ENCODE measurements at places on chromosomes 16 and 17.

DNA sequence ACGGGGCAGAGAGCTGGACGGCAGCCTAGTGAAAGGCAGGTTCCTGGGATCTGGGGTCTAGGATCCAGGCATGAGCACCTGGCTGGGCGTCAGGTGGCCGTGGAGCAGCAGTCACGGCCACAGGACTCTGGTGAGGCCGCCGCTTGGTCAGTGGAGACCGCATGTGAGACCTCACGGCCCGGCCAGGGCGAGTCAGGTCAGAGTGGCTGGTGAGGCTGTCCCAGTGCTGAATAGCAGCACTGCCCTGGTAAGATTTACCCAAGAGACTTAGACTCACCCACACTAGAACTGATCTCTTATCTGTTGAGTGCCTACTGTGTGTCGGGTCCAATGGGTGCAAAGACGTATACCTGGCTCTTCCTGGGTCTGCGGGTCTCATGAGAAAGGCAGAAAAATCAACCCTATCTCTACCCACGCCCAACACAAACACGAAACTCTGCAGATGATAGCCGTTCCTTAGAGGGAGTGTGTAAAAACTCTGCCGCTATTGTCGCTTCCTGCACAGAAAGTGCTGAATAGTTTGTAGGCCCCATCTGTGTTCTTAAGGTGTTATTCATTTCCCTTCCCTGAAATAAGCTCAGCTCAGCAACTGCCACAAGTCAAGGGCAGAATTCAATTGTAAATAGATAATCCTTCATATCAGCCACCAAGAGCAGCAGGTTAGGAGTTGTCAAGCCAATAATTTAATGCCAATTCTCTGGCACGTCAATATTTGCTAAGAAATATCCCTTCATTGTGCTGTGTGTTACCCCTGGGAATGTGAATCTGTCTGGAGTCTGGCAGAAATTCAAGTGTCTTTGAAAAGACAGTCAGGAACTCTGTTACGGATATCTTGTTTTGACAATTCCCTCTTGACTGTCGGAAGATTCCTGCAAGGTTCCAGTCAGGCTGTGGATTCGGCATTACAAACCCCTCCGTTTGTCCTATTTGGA lies 240.0 kb downstream of the NTN1 start:
- no peak for DNase-seq

DNA sequence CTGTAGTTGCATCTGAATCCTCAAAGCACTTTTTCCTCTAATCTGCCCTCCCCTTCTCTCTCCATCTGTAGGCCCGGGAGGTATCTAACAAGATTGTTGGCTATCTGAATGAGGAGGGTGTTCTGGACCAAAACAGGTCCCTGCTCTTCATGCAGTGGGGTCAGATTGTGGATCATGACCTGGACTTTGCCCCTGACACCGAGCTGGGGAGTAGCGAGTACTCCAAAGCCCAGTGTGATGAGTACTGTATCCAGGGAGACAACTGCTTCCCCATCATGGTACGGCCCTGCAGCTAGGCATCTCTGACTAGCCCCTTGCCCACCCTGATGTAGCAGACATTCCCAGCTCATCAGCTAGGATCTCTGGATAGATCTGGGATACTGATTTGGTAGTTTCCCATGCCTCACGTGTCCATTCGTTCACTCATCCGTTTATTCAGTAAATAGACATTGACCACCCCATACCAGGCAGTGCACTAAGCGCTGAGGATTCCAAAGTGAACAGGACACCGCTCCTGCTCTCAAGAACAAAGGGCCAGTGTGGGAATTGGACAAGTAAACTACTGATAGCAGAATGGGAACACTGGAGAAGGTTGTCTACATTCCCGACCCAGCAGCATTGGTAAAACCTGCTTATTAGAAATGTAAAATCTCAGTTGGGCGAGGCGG lies 12.1 kb downstream of the LPO start:
- no peak for DNase-seq

- peak; percentile 87 for DNase-seq
These were observed 924 bp downstream of the SMARCD2 start for GRCh38 chr17:63841350-63842172.

GRCh38 chr17:58641887-58642311 lies 49.9 kb downstream of the TEX14 start:
- DNase-seq, result no peak

Measured in eye (tissue), 1 donor.